ENCODE measurements at places on chromosomes 16 and 17.

GRCh38 chr17:17304521-17304985 is 1.4 kb downstream of the NT5M start:
- DNase-seq: no peak

GRCh38 chr17:44069974-44070454 is 521 bp upstream of the G6PC3 start:
- no peak for DNase-seq

DNA sequence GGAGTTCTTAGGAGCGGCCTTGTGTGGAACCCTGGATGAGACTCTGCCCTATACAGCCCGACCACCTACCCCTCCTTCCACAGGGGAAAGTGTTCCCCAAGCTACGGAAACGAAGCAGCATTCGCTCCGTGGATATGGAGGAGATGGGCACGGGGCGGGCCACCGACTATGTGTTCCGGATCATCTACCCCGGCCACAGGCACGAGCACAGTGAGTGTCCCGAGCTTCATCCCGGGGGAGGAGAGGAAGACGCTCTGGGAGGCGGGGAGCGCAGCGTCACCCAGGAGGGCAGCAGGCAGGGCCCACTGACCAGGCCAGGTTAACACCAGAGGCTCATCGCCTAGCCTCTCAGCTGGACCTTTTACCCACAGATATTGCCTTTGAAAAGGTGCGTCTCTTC is 27.8 kb downstream of the SGSM2 start:
- no peak for DNase-seq

DNA sequence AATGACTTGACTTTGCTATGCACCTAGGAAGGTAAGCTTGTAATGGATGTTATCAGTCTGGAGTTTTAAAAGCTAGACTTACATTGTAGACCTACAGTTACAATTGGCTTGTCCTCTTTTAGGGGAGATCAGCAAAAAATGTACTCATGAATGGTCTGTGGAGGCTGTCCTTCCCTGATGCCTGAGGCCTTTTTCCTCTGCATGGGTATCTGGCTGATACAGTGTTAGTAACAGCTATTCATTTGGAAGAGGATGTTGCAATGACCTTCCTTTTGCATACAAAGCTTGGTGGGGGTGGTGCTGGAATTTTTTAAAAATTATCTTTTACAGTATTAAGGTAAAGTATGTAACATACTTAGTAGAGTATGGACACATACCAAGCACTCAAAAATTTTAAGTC is 525.5 kb downstream of the KIF2B start:
- no peak for DNase-seq

DNA sequence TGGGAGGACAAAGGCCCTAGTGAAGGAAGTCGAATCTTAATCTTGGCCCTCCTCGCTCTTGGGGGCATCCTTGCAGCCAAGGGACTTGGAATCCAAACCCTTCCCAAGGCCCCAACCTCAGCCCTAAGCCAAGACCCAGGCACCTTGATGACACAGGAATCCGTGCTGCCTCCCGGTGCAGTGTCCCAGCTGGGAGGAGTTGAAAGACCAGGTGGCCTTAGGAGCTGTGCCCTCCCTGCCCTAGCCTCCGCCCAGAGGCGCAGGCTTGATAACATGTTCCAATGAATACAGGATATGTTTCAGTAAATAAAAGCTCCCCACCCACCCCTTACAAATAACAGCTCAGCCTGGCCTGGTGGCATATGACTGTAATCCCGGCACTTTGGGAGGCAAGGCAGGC is at the start of gene CHST5:
Gene CHST5, minus strand, starts transcription at position 208 of the 400 bp plus-strand sequence. CDS start 5,724 bp downstream, outside the sequence.
- DNase-seq: no peak

DNA sequence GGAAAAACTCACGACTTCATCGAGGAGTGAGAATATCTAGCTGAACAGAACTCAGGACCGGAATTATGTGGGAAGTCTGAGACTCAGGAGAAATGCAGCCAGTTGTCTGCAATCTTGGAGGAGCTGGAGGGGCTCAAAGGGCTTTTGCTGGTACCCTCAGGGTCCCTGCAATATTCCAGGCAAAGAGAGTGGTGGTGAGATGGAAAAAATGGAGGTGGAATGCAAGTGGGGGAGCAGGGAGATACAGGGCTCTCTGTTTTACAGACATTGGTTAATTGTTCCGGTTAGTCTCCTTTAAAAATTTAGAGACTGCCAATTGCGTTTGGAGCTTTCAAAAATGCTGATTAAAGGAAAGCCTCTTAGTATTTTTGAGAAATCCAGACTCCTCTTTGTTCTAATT is 18.2 kb upstream of the HP start:
- no peak for DNase-seq

DNA sequence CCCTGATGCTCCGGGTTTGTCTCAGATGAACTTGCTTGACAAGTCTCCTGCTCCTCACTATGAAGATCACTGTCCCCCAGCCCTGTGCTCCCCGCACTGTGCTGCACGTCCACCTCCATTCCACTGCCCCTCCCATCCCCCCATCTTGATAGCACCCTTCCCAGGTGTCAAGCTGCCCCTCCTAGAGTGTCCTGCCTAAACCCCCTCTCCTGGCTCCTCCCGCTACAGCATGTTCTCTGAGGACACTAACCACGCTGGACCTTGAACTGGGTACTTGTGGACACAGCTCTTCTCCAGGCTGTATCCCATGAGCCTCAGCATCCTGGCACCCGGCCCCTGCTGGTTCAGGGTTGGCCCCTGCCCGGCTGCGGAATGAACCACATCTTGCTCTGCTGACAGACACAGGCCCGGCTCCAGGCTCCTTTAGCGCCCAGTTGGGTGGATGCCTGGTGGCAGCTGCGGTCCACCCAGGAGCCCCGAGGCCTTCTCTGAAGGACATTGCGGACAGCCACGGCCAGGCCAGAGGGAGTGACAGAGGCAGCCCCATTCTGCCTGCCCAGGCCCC is 18.5 kb downstream of the DEXI start:
- no peak for DNase-seq

All from GM12878 (cell line).